Effector CD4-positive, alpha-beta T cell (primary cell): ENCODE measurements at places on chromosomes 3 and 15.

GRCh38 chr3:192422997-192423342 lies 304.4 kb downstream of the FGF12 start:
- no peak for DNase-seq

GRCh38 chr3:94004301-94004910 lies 24.0 kb downstream of the STX19 start:
- DNase-seq = peak; percentile 14

GRCh38 chr15:59326856-59327255 lies 45.8 kb downstream of the MYO1E start:
- no peak for DNase-seq

DNA sequence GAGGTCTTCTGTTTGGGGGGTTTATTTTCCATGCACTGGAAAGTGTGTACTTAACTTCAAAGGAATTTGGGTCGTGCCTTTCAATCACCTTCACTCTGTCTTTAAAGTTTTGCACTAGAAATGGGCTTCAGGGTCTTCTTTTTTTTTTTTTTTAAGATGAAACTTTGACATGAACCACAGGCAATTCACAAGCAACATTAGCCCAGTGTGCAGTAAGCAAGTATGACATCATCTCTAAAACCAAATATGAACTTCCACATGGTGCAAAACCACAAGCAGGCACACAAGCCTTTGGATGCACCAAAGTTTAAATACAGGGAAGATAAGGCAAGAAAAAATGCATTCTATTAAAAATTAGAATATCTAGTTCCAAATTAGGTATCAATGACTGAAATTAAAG lies 381.9 kb downstream of the ERC2 start:
- no peak for DNase-seq

DNA sequence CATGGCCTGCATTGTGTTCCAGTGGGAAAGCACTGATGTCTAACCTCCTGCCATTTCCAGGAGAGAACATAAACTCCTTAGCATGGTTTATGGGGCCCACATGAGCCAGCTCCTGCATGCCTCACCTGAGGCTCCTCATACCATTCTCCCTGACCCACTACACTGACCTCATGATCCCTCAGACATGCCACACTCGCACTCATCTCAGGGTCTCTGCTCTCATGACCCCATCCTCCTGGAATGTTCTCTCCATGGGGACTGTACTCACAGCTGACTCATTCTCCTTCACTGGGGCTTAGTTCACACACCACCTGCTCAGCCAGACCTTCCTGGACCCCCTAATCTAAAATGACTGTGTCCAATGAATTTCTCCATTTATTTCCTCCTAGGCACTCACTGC lies 4.0 kb upstream of the LMCD1 start:
- no peak for DNase-seq

DNA sequence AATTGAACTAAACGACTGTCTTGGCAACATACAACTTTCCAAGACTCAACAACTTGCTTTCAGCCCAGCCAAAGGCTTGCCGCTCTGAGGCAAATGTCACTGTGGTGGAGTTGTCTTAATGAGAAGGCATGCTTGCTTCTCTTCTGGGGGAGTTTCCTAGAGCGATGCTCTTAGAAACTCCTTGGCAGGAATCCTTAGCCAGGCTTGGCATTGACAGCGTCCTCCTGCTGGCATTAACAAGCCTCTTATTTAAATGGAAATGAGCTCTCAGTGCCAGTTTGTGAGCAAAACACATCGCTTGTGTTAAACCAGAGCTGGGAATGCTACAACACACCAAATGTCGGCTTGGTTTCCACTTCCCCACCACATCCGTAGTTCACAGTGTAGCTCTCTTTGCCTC lies 265.5 kb upstream of the TPRG1 start:
- DNase-seq = no peak

GRCh38 chr3:11735638-11736037 lies 91.9 kb upstream of the VGLL4 start:
- DNase-seq = no peak

DNA sequence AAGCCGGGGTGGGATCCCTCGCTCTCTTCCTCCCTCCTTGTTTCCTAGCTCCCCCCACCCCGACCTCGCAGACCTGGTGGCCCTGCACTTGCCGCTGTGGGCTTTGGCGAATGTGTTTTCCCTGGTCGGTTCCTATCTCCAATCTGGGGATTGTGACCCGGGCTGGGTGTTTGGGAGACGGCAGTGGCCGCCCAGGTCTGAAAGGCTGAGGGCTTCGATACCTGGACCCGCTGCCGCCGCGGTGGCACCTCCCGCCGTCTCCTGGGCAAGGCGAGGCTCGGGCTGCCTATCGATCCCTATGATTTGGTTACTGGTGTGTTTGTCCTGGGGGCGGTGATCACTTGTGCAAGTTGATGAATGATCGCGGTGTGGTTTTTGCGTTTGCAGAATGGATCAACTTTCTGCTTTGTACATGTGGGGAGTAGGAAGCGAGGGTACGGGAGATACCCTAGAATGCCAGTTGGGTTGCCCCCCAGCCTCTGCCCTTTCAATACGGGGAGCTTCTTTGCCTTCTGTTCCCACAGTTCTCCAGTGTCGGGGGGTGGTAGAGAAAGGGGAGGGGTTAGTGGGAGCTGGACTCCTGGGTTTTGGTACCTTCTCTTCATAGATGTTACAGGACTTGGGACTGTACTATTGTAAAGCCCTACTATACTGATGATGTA lies 3.0 kb downstream of the BBX start:
- DNase-seq = no peak

GRCh38 chr3:124384527-124384926 lies 345.7 kb upstream of the UMPS start:
- no peak for DNase-seq

GRCh38 chr15:81604713-81605112 lies 230.7 kb upstream of the TMC3 start:
- no peak for DNase-seq

DNA sequence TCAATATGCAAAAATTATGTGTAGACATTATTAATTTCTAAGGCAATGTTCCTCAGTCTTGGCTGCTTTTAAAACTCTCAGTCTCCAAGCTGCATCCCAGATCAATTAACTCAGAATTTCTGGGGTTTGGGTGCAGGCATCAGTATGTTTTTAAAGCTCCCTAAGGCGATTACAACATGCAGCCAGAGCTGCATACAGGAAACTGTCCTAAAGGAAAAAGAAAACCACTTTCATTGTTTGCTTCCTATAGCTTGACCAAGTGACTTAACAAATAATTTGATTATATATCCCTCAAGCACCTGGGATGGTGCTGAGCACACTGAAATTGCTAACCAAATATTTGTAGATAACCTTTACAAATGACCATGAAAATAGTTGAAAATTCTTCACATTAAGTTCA lies 194.7 kb downstream of the DTWD1 start:
- no peak for DNase-seq

GRCh38 chr3:196016485-196016884 lies 65.4 kb downstream of the TFRC start:
- DNase-seq = no peak

- DNase-seq = no peak
Measured at GRCh38 chr3:21140785-21141184, 610.2 kb downstream of the ZNF385D start.
